ENCODE measurements at places on chromosomes 6 and 20. TPM values are rescaled to one million over a fixed set of nuclear protein-coding genes. Genes with fewer than 3 reads are reported as not detected.

Gene MTFR2
- total RNA-seq = 1.2 TPM

Gene ZSCAN23
- total RNA-seq = 2.4 TPM

Gene C6orf15
- total RNA-seq = not detected

- no peak for DNase-seq
These were observed 76.3 kb downstream of the BCAS1 start for GRCh38 chr20:53994088-53994487.

DNA sequence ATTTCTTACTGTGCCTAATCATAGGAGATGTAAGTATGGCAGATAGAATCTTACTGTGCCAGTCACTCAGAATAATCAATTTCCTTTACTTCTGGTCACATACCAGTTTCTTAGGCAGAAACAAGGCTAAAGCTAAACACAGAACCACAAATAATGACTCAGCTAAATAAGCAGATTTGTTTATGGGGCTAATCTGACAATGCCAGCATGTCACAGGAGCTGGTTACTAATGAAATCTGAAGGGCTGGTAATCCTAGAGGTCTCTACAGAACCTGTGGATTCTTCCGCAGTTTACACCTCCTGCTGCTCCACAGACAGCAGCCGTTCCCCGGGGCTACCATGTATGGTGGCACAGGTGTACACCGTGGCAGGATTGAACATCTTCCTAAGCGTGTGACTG is 80.8 kb downstream of the LYRM4 start:
- no peak for DNase-seq

GRCh38 chr6:11353921-11354389 is 121.5 kb upstream of the NEDD9 start:
- peak; percentile 76 for DNase-seq

- no peak for DNase-seq
These were observed 539.3 kb upstream of the ID4 start for GRCh38 chr6:19297880-19298279.

DNA sequence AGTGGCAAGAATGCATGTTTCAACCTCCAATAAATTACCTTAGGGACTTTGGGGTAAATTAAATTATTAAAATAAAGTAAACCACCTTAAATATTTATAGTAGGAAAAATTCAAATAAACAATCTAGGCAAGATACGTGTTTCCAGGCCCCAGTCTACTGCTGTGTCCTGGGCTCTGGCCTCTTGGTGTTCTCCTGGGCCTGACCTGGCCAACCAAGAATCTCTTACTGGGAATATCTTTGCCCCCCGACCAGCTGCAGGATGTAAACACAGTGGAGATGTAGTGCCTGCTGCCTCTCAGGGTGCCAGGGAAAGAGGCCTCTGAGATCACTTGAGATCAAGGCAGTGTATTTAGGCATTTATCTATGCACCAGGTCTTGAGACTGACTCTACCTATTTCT is 11.7 kb upstream of the DSN1 start:
- DNase-seq = no peak

- no peak for DNase-seq
These were observed 193.8 kb downstream of the DHX35 start for GRCh38 chr20:39155971-39156370.

DNA sequence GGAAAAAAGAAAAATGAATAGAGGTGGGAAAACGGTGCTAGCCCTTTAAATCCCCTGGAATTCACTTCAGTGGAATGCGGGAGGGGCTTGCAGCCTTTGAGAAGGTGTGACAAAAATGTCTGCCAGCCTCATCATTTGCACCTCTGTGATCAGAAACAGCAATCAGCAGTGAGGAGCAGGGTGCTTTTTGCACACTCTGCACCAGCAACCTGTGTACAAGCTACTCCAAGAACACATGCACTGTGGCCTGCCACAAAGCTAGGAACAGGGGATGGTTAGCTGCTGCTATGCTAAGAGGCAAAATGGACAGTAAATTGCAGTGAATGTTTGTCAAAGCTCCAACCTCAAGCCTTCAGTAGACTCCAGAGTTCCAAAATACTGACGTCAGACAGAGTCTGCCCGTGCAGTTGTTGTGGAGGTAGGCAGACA is 29.7 kb downstream of the GINS1 start:
- no peak for DNase-seq

DNA sequence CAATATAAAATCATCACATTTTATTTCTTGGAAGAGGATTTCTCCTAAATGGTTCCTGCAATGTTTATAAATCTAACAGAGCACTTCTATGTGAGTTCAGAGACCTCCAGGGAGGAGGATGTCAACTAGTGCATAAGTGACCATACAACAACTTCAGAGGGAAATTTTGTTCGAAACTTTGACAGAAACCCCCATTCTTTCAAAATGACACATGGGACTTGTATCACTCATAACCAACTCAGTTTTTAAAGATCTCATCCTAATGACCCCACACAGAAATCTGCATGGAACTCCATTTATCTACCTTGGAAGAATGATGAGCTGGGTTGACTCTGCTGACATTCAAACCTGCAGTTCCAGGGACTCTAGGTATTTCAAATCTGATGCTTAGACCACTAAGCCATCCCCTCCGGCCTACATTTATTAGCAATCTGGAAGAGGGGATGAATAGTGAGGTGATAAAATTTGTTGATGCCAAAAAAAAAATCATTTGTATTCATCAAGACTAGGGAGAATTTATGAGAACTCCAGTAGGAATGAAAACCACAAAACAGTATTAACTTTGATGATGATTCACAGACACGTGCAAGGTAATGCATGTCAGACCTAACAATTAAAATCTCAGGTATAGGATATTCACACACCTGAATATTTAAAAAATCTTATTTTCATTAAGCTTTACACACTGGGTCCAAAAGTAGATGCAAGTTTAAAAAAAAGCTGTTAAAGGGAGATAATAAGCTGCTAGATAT is 153.0 kb downstream of the REV3L start:
- DNase-seq = no peak

Gene TCF19
- 4.5 TPM for total RNA-seq

- DNase-seq = no peak
These were observed 25.6 kb upstream of the GABRR1 start for GRCh38 chr6:89242574-89243330.

GRCh38 chr6:169162752-169163407 is 90.8 kb downstream of the THBS2 start:
- DNase-seq = no peak

Data from naive thymus-derived CD4-positive, alpha-beta T cell (primary cell).